ENCODE measurements at places on chromosomes 3 and 15. TPM values are rescaled to one million over a fixed set of nuclear protein-coding genes. Genes with fewer than 3 reads are reported as not detected.

DNA sequence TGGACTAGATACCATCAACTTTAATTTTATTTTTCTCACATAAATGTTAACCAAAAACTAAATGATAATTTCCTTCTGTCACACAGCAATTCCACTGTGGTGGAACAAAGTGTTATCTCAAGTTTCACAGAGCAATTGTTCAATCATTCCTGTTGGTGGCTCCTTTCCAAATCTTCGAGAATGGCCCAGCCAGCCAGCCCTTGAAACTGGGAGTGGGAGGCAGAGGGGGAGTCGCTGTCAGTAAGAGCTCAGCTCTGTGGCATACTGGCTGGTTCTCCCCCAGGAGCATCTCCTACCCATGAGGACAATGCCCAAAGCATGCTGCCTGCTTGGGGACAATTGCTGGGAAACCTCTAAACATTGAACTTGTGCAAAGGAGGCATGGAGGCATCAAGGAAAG, 47.7 kb downstream of the MECOM start:
- DNase-seq: no peak

The MRAS gene
- 21.6 TPM for total RNA-seq

DNA sequence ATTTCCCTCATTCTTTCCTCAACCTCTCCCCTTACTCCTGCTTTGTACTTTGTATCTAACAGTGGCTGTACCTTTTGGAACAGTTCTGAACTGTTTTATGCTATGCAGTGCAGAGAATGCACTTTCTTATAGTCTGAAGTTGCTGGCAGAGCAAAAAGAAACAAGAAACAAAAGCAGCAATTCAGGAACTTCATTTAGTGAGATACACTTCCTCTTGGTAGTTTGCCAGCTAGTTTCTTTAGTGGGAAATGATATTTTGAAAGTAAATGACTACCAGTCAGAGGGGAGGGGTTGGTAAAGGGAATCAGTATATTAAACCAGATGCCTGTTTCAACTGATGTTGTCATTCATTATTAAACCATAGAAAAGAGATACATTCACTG, 55.0 kb upstream of the CHD2 start:
- no peak for DNase-seq

GRCh38 chr15:61474796-61475195, 245.7 kb upstream of the RORA start:
- no peak for DNase-seq

The UROC1 gene
- total RNA-seq: 0.16 TPM

The CLDN18 gene
- total RNA-seq: not detected

GRCh38 chr15:51629612-51630011, 7.0 kb upstream of the DMXL2 start:
- no peak for DNase-seq

The FGF7 gene
- 2.8 TPM for total RNA-seq

GRCh38 chr3:58565621-58566397, 11.4 kb downstream of the FAM107A start:
- DNase-seq: no peak

The TM4SF4 gene
- total RNA-seq: not detected
